ENCODE measurements at places on chromosomes 12 and 14.

GRCh38 chr12:64669270-64669842, 59.1 kb downstream of the RASSF3 start:
- DNase-seq = no peak

GRCh38 chr12:44285321-44285960, 449.6 kb downstream of the TMEM117 start:
- DNase-seq = no peak

DNA sequence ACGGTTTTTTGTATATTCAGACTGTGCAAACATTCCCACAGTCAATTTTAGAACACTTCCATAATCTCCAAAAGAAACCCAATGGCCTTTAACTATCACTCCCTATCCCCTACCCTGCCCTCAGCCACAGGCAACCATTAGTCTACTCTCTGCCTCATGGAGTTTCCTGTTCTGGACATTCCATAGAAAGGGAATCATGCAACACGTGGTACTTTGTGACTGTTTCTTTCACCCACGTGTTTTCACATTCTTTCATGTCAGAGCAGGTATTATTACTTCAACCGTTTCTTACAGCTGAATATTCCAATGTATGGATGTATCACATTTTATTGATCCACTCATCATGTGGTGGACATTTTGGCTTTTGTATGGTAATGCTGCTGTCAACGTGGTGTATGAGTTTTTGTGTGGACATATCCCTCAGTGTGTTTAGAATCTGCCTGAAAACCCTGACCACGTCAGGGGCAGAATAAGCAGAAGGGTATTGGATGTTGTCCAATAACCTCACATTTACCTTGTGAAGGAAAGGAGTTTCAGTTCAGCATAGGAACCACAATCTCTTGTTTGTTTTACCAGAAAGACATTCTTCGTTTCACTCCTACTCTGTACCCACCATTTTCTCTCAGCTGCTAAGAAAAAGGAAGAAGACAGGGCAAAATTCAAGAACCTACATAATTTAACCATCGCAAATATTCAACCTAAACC, 107.5 kb upstream of the DYRK2 start:
- DNase-seq = no peak

- DNase-seq = peak; percentile 42
Measured at GRCh38 chr14:70972107-70972976, 65.1 kb downstream of the PCNX1 start.

DNA sequence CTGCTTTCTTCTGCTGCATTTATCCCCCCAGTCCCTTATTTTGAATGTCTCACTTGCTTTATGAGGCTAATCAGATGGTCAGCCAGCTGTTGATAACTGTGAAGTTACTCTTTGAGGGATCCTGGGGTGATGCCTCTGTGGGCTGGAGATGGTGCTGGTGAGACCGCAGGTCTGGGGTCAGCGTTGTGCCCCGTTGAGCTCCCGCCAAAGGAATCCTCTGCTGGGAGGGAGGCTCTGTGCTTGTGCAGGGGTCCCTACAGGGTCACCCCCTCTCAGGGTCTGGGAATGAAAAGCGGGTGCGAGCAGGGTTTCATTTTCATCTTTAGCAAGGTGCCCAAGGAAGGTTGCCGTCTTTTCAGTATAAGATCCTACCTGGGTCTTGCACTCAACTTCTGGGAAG, 161.2 kb upstream of the RTL1 start:
- no peak for DNase-seq

DNA sequence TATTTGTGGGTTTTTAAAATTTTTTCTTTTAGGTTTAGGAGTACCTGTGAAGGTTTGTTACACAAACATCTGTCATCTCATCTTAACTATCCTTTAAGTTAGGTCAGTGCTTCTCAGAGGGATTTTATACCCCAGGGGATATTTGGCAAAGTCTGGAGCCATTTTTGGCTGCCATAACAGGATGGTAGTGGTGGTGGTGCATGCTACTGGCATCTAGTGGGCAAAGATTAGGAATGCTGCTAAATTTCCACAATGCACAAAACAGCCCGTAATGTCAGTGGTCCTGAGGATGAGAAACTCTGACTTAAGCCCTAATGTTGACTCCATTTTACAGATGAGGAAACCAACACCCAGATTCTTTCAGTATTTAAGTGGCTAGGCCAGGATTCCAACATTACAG, 85.2 kb upstream of the MYF6 start:
- no peak for DNase-seq

GRCh38 chr12:20415028-20415427, 46.7 kb downstream of the PDE3A start:
- DNase-seq = no peak

All from caudate nucleus (tissue), 63 donors.